Activated CD4-positive, alpha-beta T cell treated with anti-CD3 and anti-CD28 coated beads for 24 hours (primary cell): ENCODE measurements at places on chromosomes 6 and 20.

DNA sequence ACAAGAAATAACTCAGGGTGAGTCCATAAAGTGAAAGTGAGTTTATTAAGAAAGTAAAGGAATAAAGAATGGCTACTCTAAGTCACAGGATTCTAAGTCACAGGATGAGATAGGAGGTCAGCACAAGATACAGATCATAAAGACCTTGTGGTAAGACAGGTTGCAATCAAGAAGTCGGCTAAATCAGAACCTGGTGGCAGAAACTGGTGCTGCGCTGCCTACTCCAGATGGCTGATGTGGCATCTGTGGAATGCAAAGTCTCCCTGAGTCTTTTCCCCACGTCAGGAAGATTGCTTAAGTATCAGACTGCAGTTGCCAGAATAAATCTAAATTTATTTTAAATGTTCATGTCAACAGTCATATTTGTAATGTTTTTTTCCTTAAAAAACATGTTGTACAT, 10.7 kb upstream of the KCNK15 start:
- DNase-seq = no peak

DNA sequence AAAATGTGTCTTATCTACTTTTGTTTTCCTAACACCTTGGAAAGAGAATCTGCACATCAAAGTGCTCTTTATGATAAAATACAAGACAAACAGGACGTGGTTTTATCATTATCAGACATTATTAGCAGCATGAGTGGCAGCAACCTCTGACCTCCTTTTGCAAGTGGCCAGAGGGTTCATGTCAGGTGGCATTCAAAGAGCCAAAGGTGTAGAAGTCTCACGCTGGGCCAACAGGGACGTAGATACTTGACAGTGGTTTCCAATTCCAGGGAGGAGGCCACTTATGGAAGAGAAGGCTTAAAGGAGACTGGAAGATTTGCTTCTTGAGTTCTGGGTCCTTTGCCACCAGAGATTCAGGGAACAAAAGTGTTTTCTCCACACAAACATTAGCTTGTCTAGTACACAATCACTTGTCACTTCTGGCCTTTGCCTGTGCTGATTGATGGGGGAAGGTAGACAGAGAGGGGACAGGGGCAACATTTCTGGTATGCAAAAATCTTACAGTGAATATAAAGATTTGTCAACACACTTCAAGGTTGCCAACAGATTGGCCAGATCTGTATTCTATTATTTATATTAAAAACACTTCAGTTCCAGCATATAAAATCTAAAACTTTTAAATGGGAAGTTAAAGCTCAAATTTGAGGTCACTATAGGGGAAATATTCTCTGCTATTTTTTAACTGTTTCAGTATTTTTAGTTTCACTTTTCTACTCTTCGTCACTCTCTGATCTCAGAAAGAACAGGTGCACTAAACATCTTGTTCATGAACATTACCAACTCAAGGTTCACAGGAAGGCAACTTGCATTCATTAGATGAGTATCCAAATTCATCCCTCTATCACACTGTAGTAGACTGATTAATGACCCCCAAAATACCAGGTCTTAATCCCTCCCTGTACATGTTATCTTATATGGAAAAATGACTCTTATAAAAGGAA, 52.1 kb upstream of the FBXO30 start:
- no peak for DNase-seq

GRCh38 chr20:3595541-3595940, 67.7 kb downstream of the GFRA4 start:
- DNase-seq = no peak

- DNase-seq = no peak
Measured at GRCh38 chr6:143958839-143959399, 49.1 kb downstream of the PLAGL1 start.

DNA sequence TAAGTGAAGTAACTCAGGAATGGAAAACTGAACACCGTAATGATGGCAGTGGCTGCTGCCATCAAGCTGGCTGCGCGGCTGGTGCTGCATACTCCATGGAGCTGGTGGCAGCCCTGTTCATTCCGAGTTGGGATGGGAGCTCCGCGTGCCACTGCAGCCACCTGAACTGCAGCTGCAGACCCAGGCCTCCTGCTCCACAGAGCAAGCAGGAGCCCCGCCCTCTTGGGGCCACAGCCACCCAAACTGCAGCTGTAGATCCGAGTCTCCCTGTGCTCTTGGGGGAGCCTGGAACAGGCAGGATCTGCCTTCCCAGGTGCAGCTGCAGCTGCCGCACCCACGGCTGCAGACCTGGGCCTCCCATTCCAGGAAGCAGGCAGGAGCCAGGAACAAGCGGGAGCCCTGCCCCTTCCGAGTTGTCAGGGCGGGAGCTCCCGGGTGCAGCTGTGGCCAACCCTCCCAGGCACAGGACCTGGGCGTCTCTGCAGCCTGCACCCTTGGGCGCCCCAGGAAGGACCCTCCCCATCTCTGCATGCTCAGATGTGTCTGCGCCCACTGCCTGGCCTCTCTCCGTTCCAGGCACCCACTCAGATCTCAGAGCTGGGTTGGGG, 120.2 kb downstream of the GMPR start:
- DNase-seq = no peak

DNA sequence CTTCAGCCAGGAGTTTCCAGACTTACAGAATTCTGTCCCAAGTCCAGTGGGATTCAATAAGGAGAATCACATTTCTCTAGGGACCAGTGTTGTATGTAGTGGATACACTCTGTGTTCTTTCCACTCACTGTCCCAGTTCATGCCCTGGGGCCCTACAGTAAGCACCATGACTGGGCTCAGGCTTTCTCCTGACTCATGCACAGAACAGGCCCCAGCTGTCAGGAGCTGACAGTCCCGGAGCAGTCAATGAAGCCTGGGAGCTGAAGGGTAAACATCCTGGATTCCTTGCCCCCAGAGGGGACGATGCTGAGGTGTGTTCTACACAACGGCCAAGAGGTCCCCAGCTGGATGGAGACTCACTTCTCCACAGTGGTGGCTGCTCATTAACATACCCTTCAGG, 40.2 kb upstream of the LRFN2 start:
- DNase-seq = no peak
